Stimulated activated CD4-positive, alpha-beta T cell treated with anti-CD3 and anti-CD28 coated beads, Interleukin-4, amount 100 ng/mL, for 48 hours (primary cell): ENCODE measurements at places on chromosomes 6 and 20.

GRCh38 chr6:164337024-164337924 is 922.8 kb downstream of the QKI start:
- no peak for DNase-seq

GRCh38 chr6:87421576-87421975 is 13.8 kb downstream of the CFAP206 start:
- no peak for DNase-seq

DNA sequence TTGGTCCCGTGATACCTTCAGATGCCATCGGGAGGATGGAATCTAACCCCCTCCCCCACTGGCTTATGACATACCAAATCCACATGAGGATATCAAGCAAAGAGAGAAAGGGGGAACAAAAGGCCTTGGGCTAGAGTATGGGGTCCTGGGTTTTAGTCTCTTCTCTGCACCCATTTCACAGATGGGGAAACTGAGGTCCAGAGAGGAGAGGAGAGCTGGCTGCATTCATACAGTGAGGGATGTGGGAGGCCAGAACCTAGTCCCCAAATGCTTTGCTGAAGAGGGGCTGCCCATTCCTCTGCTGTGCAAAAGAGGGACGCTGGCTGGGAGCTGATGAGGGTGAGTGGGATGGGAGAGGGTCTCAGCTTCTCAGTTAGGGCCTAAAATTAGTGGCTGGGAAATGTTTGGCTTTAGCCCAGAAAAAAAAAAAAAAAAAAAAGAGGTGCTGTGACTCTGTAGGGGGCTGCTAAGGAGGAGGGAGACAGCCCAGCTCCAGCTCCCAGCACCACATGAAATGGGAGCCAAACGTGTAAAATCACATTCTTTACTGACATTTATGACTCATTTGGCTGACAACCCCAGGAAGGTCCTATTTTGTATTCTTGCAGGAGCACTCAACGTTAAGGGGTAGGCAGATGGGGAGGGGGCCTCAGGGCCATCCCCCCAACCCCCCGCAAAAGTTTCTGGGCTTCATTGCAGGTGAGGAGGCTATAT is 11.9 kb downstream of the XKR7 start:
- no peak for DNase-seq

DNA sequence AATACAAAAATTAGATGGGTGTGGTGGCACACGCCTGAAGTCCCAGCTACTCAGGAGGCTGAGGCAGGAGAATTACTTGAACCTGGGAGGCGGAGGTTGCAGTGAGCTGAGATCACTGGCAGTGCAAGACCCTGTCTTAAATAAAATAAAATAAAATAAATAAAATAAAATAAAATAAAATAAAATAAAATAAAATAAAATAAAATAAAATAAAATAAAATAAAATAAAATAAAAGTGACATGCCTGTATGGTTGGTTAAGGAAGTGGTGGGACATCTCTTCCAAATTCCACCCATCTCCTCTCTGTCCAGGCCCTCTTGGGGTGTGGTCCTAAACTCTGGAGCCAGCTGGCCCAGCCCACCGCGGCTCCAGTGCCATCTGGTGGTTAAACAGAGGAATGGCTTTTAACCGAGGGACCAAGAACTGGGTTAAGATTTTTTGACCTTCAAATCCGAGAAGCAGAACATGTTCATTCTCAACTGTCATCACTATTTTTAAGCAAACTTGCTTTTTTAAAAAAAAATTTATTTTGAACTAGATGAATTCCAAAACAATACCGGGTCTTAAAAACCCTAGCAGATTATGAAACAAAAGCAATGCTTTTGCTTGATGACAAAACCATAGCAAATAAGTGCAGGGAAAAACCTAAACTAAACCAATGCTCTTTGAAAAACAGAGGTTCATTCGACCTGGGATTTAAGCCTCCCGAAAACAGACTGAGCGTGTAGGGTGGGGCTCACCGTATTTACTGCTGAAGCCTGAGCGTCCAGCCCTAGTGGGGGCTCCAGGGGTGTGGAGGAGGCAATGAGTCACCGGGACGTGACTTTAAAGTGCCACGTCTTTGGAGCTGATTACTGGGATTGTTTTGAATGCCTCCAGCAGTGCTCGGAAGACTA is 68.8 kb downstream of the CDC5L start:
- peak; percentile 21 for DNase-seq

DNA sequence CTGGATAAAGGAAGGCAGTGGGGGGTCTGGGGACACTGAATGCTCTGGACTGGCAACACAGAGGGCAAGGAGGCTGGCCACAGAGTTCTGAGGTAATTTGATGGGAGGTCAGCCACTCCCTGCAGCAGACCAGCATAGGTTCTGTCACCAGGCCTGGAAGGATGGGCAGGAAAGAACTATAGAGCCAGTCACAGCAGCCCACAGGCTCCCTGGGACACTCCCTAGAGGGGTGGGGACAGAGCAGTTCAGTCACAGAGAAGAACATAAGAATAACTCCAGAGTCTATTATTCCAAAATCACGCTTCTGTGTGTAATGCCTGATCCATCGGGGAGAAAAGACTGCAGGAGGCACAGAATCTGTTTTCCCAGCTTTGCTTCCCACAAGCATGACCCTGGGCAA is 19.6 kb downstream of the DYNLRB1 start:
- no peak for DNase-seq

DNA sequence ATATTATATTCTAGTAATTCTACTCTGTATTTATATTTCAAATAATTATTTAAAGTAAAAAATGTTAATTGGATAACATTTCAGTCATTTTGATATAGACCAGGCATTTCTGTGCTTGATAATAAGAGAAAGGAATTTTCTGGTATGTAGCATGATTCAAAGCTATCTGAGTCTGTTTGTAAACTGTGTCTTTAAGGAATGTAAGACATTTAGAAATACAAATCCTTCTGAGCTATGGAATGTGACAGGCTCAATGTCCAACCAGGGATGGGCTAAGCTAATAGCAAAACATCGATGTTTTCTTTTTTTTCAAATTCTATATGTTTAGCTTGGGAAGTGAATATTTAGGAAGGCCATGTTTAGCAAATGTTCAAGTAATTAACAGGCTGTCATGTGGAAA is 41.5 kb upstream of the FAM83B start:
- no peak for DNase-seq
